H1 (cell line): ENCODE measurements at places on chromosomes 6 and 20.

- DNase-seq = no peak
Measured at GRCh38 chr6:125526007-125526720, 223.3 kb upstream of the HEY2 start.

DNA sequence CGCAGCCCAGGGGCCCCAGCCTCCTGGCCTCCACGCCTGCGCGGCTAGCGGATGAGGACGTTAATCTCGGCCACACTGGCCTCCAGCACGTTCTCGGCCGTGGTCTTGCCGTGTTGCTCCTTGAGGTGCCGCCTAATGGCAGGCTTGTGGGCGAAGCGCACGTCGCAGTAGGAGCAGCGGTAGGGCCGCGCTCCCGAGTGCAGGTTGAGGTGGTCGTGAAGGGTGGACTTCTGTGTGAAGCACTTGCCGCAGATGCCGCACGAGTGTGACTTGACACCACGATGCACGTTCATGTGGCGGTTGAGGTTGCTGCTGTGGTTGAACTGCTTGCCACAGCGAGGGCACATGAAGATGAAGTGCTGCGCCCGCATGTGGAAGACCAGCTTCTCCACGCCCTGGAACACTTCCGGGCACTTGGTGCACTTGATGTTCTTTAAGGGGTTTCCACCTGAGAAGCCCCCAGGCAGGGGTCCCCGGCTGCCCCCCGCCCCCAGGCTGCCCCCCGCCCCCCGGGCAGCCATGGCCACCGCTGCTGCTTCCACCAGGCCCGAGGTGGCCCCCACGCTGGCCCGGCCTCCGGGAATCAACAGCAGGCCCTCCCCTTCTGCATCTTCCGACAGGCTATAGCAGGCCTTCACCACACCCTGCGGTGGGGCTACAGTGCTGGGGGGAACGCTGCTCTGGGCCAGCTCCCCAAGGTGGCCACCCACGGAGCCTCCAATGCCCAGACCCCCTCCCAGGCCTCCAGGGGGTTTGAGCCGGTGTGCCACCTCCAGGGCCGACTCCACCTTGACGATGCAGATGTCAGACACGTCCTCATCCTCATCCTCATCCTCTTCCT lies 1.8 kb downstream of the ZBTB12 start:
- no peak for DNase-seq

DNA sequence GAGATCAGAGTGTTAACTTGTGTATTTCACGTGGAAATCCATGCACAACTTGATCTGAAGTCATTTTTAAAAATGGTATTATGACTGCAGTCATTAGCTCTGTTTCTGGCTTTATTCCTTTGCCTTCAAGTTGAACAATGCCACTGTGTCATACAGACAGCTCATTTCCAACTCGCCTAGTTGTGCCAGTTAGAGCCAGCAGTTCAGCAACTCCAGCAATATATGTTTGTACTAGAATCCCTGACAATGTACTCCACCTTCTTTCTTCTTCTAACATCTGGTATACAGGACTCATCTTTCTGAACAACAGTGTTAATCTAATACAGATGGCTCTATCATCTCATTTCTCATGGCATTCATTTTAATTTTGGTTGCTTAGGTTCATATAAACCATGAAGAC lies 418.3 kb upstream of the POU3F2 start:
- DNase-seq = no peak

DNA sequence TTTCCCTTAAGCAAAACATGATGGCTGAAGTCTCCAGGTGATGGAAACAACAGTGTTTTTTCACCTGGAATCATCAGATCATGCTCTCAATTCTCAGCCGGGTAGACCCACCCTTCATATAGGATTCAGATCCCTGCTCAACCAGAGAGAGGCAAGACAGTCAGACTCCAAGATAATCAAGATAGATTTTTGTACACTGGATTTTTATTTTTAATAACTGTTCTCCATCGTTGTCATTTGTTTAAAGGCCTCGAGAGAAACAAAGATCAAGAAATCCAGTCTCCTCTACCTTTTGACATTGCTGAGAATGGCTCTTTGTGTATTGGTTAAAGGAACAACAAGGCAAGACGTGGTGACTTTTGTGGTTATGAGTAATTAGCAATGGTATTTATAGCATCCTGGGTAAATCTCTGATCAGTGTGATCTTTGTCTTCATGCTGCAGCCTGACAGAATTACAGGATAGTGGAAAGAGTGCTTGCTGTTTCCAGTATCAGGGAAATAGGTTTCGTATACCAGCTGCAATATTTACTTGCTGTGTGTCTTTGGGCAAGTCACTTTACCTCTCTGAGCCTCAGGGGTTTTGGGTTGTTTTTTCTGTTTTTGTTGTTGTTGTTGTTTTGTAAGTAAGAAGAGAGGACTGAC lies 29.9 kb downstream of the ID4 start:
- DNase-seq = no peak
